ENCODE measurements at places on chromosomes 3 and 15. TPM values are rescaled to one million over a fixed set of nuclear protein-coding genes. Genes with fewer than 3 reads are reported as not detected.

NANOGP8 gene
- total RNA-seq: 0.27 TPM

PHC3 gene
- total RNA-seq: 54.1 TPM

MAPK6 gene
- 14.3 TPM for total RNA-seq

FANCD2OS gene
- total RNA-seq: not detected

MITF gene
- total RNA-seq: 2.2 TPM

CHL1 gene
- under 0.01 TPM for total RNA-seq

TRIM59 gene
- total RNA-seq: 8.1 TPM

SLC28A1 gene
- total RNA-seq: not detected

MLF1 gene
- total RNA-seq: 2.4 TPM

DNA sequence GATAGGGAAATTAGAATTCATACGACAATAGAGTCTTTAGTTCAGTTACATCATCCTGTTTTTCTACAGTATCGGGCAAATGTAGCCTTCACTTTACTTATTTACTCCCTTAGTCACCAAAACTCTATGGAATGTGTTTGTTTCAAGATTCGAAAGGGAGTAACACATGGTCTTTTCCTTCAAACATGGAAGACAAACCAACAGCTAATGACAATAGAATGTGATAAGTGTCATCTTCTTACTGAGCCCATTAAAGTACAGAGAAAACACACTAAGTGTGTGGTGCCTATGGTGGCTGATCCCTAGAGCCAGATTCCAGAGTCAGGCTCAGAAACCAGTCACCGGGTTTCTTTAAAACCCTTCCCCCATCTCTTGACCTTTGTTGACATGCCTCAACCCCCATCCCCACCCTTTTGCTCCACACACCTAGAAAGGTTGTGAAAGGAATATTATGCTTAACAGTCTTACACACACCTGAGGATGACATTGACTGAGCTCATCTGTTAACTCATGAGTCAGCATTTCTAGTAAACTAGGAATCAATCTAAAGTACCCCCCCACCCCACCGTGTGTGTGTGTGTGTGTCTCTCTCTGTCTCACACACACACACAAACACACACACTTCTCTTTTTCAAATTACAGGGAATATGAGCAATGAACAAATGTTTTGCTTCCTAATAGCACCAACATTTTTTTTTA is 549.6 kb upstream of the CCDC54 start:
- no peak for DNase-seq

GRCh38 chr3:129658110-129658843 is 51.8 kb upstream of the PLXND1 start:
- no peak for DNase-seq

DNA sequence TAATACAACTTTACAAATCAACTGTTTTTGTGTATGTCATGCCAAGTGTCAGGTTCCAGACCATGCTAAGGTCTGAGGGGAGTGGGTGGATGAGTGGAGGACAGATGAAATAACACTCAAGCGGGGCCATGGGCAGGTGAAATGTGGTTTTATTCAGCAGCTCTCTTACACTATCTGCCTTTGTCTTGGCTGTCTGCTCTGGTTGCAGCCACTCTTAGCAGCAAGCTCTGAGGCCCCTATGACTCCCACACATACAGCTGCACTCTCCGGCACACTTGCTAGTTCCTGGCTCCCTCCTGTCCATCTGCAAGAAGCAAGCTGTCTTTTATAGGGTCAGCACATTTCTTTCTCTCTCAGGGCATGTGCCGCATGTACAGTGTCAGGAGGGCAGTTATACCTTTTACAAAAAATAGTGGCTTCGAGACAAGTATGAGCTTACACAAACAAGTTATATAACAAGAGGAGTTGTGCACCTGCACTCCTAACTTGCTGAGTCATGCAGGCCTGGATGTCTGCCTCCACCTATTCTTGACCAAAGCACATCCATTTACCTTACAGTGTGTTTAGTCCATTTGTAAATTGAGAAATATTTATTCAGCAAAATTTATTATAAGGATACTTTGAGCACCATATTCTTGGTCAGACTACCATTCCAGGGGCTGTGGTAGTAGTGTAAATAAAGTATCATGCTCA is 683.7 kb upstream of the CBLB start:
- DNase-seq: no peak

GRCh38 chr3:74139648-74140047 is 474.8 kb downstream of the CNTN3 start:
- DNase-seq: no peak

GRCh38 chr15:83846847-83847246 is 192.9 kb downstream of the ADAMTSL3 start:
- DNase-seq: no peak

DNA sequence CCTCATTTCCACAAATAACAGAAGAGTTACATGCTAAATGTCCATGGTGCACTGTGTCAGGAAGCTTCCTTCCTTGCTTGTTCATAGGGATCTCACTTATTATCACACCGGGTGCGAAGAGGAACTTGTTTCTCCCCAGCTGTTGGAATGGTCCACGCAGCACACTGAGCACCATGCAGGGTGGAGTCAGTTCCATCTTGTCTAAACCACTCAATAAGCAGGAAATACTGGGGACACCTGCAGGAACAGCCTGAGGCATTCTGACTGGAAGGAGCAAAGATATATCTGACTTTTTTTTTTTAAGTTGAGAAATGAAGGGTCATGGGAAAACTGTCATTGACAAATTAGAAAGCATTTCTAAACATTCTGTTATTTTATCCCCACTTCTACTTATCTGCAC is 70.0 kb upstream of the WDR72 start:
- DNase-seq: no peak

DNA sequence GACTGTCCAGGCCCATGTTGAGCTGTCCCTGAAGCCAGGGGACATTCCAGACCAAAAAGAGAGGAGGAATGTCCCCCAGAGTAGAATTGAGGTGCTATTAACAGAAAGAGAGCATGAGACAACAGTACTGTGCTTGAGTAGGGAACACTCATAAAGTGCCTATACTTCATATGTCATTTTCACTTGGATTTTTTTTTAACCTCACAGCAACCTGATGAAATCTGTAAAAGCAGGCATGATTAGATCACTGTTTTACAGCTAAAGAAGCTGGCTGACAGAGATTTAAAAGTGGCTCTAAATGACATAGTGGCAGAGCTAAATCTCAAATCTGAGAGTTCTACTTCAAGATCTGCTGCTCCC is 18.8 kb downstream of the PODXL2 start:
- DNase-seq: no peak

- DNase-seq: no peak
Observed at GRCh38 chr3:13851997-13852637, 27.8 kb downstream of the WNT7A start.

- no peak for DNase-seq
Observed at GRCh38 chr3:195540027-195540426, 3.1 kb downstream of the PPP1R2 start.

GRCh38 chr3:184156522-184156955 is 1.4 kb downstream of the DVL3 start:
- DNase-seq: no peak

- DNase-seq: no peak
Observed at GRCh38 chr3:114558271-114558670, 264.4 kb downstream of the TIGIT start.

GRCh38 chr3:170760174-170760526 is 109.8 kb downstream of the RPL22L1 start:
- no peak for DNase-seq

- DNase-seq: no peak
Observed at GRCh38 chr3:27342267-27342666, 26.9 kb downstream of the NEK10 start.

DNA sequence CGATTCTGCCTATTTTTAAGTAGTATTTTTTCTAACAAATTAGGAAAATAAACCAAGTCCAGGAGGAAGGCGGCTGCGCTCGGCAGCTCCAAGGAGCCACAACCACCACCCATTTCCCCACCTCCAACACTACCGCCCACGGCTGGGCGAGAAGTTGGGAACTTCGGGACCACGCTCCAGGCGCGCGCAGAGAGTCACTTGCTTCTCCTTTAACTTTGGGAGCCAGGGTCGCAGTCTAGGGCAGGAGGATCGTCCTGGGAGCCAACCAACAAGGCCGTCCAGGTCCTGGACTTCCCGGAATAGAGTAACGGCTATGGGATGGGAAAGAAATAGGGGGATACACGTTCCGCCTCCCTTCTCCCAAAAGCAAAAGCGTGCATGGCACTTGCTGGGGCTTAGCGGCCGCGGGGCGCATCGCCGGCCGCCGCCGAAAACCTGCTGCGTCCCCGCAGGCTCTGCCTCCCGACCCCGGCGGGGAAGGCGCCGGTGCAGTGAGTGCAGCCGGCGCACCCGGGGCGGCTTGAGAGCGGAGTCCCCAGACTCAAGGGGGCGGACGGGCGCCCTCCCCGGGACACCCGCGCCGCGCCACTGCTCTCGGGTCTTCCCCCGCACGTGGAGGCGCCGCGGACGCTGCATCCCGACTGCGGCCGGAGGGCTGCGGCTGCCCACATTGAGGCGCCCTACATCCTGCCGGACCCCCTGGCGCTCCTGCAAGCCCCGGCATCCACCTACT is 699 bp downstream of the MEGF11 start:
- DNase-seq: no peak

DNA sequence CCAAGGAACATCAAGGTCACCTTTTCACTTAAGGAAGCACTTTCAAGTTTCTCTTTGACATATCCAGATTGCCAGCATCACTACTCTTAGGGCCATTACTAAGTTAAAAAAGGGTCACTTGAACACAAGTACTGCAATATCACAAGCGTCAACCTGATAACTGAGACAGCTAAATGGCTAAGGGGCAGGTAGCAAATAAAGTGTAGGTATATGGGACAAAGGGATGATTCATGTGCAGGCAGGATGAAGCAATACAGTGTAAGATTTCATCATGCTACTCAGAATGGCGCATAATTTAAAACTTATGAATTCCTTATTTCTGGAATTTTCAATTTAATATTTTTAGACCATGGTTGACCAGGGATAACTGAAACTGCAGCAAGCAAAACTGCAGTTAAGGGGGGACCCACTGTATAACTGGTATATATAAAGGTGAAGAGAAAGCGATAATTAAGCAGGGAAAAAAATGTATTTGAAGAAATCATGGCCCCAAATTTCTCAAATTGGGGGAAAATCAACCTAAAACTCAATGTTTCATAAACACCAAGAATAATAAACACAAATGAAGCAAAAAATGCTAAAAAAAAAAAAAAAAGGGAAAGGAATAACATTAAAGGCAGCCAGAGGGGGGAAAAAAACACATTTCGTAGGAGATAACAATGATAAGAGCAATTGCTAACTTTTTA is 13.1 kb downstream of the CCR1 start:
- no peak for DNase-seq

GRCh38 chr3:5564278-5564666 is 376.8 kb downstream of the EDEM1 start:
- no peak for DNase-seq

DNA sequence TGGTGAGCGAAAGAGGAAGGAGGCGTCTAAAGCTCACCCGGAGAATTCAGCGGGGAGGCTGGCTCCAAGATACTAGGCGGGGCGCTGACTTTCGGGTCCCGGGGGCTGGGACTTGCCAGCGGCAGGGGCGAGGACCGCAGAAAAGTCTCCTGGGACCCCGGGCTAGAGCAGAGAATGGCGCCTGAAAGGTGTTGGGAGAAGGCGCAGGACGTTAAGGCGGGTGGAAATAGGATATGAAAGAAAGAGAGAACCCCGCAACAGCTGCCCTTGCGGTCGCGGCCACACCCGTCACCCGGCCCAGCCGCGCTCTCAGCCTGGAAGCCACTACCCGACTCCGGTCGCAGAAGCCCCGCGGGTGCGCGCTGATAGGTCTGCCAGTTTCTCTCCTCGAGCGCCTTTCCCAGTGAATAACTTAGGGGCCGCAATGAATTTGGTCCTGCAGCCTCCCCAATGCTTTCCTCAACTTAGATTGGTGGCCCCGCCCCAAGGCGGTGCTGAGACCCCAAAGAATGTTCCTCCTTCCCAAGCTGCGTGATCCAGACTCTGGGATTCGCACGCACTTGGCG is 604 bp downstream of the LTK start:
- DNase-seq: peak; percentile 48

DNA sequence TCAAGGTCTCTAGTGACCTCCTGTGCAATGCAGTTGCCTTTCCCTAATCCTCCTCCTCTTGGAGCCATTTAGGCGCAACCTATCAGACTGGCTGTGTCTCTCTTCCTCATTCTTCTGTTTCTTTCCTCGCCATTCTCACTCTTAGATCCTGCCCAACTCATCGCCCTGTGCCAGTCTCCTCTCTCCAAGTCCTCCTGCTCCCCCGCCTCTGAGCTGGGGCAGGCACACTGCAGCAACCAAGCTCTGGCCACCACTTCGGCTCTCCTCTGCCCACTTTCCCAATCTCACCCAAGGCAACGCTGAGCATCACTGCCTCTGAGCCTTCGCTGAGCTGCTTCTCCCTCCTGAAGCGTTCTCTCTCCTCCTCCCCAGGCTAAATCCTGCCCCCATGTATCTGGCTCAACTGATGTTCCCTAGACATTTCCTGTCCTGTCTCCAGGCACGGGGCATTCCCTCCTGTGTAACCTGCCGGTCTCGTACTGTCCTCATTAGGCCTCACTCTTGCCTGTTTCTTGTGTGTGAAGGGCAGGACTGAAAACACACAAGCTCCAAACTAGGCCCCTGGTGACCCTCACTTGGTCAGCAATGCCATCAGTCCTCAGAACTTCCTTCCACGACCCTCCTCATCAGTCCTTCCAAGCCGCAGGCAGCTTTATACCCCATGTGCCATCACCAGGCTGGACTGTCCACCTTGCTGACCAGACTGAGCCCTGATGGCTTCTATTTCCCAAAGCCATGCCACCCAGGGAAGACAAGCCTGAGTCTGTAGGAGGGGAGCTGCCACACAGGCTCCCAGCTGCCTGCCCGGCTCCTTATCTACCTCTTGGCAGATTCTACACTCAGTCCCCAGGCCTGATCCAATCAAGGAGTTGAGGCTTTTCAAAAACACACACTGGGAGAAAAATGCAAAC is 85.6 kb downstream of the SEC22A start:
- DNase-seq: no peak

All from hematopoietic multipotent progenitor cell (in vitro differentiated cells).